ENCODE measurements at places on chromosomes 12 and 14. TPM values are rescaled to one million over a fixed set of nuclear protein-coding genes. Genes with fewer than 3 reads are reported as not detected.

GRCh38 chr12:57621497-57622292 is 10.5 kb downstream of the ARHGEF25 start:
- peak; percentile 41 for DNase-seq

DNA sequence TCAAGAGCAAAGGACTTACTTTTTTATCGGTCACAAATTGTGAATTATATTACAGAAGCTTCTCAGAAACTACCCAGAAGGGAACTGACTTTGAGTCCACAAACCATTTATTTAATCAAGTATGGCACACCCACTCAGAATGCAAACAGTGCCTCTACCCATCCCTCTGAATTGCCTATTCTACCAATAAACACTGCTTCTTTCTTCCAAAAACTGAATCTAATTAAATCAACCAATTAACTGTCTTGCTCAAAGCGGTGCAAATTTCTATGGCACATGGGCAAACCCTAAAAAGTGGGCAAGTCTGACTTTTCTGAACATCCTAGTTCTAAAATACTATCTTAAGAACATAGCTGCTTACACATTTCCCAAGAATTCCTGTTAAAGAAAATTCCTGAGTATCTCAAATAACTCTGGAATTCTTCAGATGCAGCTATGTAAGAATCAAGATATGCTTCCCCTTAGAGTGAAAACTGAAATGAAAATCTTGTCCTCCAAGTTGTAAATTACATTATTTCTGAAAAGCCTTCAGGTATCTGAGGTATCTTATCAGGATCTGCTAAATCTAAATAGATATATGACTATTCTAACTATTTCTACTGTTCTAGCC is 4.3 kb downstream of the SPTLC2 start:
- DNase-seq, result no peak

DNA sequence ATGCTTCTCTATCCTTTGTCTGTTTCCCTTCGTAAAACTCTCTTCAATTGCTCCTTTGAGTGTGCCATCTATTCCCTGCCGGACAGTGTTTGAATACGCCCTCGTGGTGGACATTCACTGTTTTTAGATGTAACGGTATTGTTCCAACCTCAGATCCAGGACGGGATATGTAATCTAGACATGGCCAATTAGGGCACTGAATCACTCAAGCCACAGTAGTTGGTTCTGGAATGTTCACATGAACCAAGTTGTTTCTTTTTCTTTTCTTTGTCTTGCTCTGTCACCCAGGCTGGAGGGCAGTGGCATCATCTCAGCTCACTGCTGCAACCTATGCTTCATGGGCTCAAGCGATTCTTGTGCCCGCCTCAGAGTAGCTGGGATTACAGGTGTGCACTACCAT is 204.2 kb upstream of the PLXNC1 start:
- no peak for DNase-seq

DNA sequence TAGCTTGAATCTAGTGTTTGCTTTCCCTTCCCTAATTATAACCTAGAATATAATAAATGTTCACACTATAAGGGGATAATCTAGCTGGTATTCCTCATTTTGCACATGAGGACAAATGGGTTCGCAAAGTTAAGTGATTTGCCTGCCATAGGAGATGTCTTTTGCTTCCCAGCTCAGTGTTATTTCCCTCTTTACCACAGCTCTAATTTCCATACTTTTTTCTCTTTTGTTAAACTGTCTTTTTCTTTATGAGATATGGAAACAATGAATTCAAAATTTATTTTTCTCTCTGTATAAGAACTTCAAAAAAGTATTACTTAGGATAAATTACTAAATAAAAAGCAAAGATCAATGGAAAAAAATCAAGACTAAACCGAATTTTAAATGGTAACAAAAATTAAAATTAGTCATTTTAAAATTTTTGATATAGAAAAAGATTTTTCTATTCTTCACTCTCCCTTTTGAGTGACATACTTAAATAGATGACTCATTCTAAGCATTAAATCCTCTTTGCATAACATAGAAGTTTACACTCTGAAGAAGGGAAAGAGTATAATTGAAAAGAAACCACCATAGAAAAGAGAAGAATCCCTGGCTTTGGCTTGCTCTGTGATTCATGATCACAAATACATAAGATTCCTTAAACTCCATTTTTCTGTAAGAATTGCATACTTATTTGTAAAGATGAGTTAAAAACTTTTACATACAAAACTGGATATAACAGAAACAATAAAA is 97.3 kb downstream of the INSM2 start:
- DNase-seq, result no peak

DNA sequence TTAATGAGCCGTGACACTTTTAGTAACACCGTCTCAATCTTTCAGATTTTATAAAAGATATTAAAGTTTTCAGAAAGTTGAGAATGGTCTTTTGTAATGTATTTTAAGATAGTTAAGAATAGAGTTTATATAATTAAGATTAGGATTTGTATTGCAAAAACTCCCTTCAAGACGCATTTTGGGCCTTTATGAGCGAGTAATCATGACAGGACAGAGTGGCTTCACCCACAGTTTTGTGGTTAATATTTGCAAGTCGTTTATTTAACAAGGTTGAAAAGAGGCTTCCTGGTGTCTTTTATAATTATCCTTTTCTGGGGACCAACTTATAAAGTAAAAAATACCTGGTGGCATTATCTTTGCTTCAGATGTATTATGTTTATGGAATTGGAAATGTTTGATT is 44.0 kb downstream of the TRAF3 start:
- DNase-seq, result no peak

POLE gene
- 41.8 TPM for total RNA-seq

KLRK1 gene
- 0.59 TPM for total RNA-seq

DNA sequence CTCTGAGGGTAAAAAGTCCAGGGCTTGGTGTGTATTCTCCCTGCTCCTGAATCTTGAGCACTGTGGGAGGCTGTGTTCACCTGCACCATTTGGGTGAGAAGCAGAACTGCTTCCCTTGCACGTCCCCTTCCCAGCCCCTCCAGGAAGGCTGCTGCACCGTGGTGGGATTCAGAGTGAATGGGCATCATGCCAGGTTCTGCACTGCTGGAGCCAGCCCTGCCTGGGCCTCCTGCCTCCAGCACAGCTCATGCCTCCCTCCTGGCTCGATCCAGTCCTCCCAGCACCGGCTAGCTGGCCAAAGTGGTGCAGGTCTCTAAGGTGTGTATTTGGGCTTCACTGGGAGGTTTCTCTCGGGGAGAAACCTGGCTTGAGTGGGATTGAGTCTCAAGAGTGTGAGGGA is 54.9 kb downstream of the ANKRD9 start:
- DNase-seq, result no peak

SLCO1B1 gene
- total RNA-seq, result 0.45 TPM
